CD4-positive, alpha-beta T cell treated with Interleukin-12 subunit alpha and Interleukin-12 subunit beta, for 1 hour (primary cell): ENCODE measurements at places on chromosomes 1 and 21.

- DNase-seq = no peak
These were observed 2.6 kb downstream of the TUFT1 start for GRCh38 chr1:151542710-151543129.

GRCh38 chr1:247079141-247079874, 697 bp upstream of the ZNF670 start:
- no peak for DNase-seq

DNA sequence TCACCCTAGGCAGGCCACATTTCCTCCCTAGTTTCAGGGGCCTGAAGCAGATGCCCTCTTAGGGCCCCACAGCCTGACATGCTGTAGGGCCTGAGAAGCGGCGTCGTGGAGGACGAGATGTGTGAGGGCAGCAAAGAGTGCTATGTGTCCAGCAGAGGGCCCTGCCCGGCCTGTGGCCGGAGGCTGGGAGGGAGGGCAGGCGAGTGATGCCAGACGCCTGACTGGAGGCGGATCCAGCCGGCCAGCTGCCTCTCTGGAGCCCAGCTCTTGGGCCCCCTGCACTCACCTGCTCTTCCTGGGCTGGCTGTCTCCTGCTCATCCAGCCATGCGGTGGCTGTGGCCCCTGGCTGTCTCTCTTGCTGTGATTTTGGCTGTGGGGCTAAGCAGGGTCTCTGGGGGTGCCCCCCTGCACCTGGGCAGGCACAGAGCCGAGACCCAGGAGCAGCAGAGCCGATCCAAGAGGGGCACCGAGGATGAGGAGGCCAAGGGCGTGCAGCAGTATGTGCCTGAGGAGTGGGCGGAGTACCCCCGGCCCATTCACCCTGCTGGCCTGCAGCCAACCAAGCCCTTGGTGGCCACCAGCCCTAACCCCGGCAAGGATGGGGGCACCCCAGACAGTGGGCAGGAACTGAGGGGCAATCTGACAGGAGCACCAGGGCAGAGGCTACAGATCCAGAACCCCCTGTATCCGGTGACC, at the start of gene GPR37L1:
GPR37L1 (plus strand) TSS at position 279 of the 697 bp plus-strand sequence; CDS start at position 326, 47 bp downstream.
- DNase-seq = no peak

DNA sequence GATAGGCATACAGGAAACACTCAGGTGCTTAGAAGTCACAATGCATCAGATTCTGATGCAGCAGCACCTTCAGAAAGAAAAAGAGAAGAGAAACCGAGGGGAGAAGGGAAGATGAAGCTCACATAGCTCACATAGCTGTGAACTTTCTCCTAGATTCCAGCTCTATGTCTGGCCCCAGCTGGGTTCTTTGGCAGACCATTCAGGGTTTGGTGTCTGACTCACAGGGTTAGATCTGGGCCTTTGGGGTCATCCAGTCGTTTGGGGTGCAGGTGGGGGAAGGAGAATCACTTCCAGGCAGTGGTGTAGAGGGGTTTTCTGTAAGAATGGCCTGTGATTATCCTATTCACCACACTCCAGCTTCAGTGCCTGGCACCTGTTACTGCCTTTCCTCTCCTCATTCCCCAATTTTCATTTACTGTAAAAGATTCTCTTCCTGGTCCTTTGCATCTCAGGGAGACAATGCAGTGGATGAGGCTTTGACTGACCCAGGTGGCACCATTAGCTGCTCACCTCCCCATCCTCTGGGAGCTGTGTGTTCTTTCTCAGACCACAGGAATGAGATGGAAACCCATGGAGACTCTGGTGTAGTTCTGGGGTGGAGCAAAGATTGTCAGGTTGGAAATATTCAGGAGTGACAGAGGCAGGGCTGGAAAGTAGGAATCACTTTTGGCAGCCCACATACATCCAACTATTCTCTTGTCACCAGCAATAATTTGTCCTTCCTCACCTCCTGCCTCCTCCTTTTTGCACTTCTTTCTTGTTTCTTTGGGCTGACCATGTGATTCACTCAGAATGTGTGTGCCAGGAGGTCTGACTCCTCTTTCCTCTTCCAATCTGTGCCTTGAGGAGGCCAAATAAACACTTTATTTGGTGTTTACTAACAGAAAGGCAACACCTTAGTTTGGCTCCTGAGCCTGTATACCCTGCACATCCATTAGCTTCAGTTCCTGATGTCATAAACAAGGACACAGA, 103.3 kb downstream of the PAPPA2 start:
- no peak for DNase-seq

- DNase-seq = no peak
These were observed 91.7 kb downstream of the C1orf94 start for GRCh38 chr1:34268311-34268954.

GRCh38 chr1:19416921-19417470, 68.3 kb downstream of the CAPZB start:
- DNase-seq = no peak

DNA sequence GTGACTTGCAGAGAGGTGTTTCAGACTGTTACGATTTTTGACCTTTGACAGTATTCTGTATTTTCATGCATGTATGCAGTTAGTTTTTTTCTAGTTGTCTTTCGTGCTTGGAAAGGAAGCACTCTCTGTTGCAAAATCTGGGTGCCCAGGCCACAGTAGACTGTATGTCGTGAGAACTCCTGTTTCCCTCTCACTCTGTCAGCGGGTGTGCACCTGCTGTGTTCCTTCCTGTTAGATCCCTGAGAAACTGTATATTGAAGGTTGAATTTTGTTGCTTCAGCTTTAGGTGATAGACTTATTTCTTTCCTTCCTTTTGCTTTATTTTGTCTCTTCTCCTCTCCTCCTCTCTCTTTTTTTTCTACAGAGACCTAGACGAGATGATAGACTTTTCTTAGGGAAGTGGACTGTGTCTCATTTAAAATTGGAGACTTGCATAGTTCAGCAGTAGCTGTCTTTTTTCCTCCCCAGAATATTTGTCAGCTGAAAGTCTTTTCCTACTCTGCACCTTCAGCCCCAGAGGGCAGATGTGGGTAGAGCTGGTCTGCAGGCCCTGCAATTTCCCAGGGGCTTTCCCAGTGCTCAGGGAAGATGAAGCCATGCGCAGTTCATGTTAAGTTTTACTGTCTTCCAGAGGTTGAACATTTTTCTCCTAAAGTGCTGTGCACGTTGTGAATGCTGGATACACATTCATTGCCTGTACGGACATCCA, 1.4 kb downstream of the TRAPPC10 start:
- peak; percentile 51 for DNase-seq

- no peak for DNase-seq
These were observed 134.2 kb upstream of the IPO9 start for GRCh38 chr1:201694608-201695335.

DNA sequence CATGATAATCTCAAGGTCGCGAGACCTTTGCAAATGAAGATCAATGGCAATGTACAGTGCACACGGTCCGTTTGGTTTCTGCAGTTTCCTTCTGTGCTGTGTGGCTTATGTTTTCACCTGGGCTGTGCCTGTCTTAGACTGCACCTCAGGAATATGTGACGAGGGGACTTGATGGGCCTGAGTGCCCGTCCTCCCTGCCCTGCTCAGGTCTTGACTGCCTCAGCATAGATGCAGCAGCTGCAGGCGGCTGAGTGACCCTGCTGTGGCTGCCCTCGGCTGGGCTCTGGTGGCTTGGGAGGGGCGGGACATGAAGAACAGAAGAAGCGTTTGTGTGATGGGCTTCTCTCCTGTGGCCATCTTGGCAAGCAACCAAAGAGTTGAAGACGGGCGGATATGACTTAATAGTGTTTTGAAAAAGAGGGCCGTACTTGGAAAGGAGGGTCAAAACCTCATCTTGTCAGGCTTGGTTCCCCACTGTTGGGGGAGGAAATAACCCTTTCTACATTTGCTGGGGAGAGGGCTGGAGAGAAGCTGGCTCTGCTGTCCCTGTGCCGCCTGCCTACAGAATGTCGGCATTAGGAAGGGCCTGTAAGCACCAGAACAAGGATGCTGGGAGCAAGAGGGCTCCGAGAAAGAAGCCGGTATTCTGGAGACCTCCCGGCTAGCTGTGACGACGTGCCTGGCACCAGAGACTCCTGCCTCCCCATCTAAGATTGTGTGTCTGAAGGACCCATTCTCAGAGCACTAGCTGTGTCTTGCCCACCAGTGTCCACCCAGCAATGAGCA, 7.1 kb downstream of the MYBPHL start:
- no peak for DNase-seq

DNA sequence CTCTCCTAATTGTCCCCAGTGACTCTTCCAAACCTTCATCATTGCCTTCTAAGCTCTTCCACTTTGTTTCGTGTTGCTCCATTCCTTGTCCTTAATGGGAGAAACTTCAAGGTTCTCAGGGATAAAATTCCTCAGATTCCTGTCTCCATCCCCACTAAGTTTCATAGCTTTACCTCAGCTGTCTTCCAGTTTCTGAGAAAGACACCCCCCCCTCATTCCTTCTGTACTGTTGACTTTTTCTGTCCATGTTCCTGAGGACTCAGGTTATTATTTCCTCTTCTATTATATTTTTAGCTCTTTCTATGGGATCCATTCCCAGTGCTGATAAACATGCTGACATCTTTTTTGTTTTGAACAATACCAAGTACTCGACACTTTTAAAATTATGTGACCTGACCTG, 215.3 kb upstream of the PTGFR start:
- DNase-seq = no peak

DNA sequence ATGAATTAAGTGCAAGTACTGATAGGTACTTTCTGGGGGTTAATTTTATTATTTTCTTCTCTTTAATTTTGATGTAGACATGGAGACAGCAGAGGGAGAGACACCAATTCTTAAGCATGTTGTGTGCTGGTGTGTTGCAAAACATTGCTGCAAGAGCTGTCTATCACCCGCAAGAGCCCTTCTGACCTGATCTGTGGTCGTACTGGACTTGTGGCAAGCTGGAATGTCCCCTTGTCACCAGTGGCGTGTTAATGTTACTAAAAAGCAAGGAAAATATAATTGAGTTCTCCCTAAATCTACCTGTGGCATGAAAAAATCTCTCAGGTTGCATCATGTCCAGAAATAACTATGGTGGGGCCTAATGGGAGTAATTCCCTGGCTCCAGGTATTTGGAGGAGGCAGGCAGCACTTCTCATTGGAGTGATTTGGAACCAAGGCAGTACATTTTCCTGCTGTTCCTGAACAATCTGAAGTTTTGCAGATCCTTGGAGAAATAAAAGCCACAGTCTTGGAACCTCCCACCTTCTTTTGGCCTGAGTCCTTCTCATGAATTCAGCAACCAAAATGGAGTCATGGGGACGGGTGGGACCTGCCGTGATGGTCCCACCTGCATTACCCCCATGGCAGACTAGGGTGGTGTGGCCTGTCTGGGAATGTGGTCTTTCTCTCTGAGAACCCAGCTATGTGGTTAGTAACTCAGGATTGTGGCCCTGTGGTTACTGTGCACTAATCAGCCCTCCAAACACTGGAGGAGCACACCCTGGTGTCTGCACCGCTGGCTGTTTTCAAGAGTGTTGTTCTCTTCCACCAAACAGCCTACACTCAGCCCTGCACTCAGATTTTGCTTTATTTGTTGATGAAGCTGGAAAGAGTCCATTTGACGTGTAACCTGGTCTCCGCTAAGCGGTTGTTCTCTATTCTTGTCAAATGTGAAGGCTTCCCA, 57.4 kb downstream of the GALNT2 start:
- DNase-seq = no peak

DNA sequence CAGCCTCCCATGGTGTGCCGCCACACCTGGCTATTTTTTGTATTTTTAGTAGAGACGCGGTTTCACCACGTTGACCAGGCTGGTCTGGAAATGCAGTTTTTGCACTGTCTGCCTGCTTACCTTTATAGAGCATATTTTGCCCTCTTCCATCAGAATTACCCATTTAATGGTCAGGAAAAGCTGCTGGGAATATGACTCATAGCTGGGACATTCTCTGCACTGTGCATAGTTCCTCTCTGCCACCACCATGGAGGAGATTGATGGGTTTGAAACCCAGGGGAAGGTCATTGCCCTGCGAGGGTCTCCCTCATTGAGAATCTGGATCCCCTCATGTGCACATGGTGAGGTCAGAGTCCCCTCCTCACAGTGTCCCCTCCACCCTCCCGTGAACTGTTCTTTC, 32.1 kb downstream of the MX1 start:
- no peak for DNase-seq

DNA sequence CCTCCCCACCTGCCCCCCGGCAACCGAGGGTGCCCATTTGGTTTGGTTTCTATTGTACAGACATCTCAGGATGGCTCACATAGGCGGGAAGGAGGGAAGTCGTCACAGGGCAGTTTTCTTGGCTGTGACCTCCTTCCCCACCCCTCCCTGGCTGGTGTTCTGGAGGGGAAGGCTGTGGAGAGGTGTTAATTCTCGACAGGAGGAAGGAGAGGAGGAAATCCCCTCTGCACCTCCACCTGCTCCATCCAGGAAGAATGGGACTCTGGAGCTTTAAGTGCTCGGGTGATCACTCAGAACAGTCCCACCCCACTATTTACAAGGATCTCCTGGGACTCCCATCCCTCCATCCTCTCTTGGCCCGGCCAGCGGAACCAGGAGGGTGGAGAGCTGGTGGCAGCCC, 7.6 kb downstream of the MEX3A start:
- DNase-seq = no peak

GRCh38 chr21:45335761-45336534, 48.3 kb upstream of the POFUT2 start:
- no peak for DNase-seq

DNA sequence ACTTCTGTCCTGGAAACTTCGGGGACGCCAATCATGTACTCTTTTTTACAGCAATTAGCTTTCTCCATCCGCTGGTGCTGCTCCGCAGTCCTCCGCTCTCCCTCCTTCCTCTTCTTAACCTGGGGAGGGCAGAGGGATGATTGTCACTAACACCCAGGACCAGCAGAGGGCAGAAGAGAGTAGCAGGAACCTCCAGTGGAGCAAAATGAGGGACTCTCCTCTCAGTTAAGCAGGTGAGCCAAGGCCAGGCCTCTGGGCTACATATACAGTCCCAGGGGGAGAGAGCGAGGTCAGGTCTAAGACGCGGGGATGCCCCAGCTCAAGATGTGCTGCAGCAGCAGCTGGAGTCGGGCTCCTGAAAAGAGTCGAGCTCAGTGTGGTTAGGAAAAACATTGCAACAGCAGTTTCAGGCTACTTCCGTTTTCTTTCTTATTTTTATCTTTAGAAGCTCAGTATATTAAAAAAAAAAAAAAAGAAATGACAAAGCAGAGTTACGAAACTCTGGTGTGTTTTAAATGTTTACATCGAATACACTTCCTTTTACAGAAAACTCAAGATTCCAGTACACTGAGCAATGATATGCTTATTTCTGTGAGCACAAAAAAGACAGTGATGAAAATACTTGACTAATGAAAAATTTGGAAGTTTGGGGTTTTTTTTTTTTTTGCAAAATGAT, 25.7 kb upstream of the NLRP3 start:
- DNase-seq = peak; percentile 89

- no peak for DNase-seq
These were observed 51.0 kb downstream of the SGIP1 start for GRCh38 chr1:66585002-66585401.

GRCh38 chr1:172269644-172270043, 150.8 kb upstream of the C1orf105 start:
- DNase-seq = no peak

DNA sequence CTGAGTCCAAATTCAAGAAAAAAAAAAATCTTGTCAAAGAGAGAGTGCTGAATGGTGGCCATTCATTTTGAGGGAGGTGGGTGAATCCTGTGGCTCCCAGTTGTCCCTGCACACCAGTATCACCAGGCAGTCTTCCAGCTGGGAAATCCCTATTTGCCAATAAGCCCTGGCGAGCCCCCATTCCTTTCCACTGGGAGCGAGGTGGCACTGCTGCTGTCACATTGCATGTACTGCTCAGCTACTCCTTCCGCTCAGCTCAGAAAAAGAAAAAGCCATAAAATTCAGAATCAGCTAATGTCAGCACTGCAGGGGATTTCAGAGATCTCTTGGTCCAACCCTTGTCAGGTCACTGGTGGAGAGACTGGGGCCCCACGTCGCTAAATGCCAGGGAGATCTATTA, 298.5 kb downstream of the OMA1 start:
- DNase-seq = no peak

GRCh38 chr1:227781314-227781930, 34.1 kb upstream of the PRSS38 start:
- no peak for DNase-seq
